ENCODE measurements at places on chromosomes 6 and 20.

DNA sequence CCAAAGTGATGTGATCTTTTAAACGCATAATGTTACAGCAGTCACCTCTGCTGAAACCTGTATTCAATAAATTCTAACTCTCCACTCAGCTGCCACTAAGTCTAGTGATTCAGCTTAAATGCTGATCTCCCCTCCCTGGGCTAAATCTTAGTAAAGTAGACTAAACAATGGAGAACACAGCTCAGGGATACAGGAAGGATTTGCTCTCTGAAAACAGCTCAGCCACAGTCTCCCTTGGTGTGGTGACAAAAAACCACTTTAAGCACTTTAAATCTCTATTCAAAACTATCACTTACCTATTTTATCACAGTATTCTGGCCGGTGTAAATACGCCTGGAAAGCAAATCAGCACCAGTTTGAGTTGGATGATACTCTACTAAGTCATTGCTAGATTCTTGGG is 130.6 kb downstream of the RFX6 start:
- no peak for DNase-seq
- H3K36me3 ChIP-seq: no peaks in the 10 kb centered on the region
- no peaks in the 10 kb centered on the region for H3K4me1 ChIP-seq
- H3K27me3 ChIP-seq: no peaks in the 10 kb centered on the region
- no peak overlapping the region for H3K27ac ChIP-seq

DNA sequence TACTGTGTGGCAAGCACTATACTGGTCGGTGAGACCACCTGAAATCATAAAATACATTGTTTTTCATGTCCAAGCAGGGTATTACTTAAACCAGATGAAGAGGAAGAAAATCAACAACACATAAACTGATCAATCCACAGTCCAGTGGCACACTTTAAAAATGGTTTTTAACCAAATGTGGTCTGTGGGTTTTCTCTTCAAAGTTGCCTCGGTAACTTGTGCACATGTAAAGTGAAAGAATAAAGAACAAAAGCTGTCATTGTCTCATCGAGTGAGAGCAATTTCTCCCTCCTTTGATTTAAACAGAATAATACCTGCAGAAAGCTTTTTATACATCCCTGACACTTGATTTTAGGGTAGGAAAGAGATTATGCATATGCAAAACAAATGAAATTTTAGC is 3.7 kb downstream of the FLRT3 start:
- H3K27ac ChIP-seq: no peak overlapping the region
- no peaks in the 10 kb centered on the region for H3K4me1 ChIP-seq
- no peak overlapping the region for H3K4me3 ChIP-seq
- DNase-seq: no peak
- H3K27me3 ChIP-seq: no peaks in the 10 kb centered on the region

DNA sequence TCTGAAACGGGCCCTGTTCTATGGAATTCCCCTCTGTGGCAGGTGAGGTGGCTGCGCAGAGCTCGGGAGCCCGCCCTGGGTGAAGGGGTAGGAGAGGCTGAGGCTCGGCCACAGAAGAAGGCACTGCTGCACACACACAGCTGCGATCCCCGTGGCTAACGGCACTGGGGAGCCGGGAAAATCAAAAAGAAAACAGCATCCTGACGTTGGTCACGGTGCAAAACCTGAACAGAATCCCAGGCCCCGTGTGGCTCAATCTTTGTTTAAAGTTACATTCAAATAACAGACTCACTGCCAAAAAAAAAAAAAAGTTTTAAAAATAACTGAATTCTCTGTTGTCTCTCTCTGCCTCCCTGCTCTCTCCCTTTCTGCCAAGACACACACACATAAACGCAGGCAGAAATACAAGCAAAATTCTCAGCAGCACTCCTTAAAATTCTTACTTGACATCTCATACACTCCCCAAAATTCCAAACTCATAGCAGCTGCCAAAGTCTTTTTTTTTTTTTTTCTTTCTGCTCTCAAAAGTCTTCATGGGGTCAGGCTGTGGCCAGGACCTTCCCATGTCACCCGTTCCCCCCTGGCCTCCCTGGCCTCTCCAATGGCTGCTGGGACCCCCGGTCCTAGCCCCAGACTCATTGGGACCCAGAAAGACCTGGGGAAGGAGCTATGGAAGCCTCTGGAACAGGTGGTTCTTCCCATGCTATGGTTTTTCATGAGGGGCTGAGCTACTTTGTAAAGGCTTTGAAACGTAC is 248.8 kb downstream of the TTLL2 start:
- H3K27me3 ChIP-seq: no peaks in the 10 kb centered on the region
- H3K27ac ChIP-seq: no peak overlapping the region
- H3K4me1 ChIP-seq: no peaks in the 10 kb centered on the region
- DNase-seq: no peak

- H3K27me3 ChIP-seq: no peaks in the 10 kb centered on the region
- no peaks in the 10 kb centered on the region for H3K4me1 ChIP-seq
- no peaks in the 10 kb centered on the region for H3K36me3 ChIP-seq
- H3K4me3 ChIP-seq: no peak overlapping the region
Observed at GRCh38 chr6:88585276-88585692, 378.1 kb downstream of the RNGTT start.

DNA sequence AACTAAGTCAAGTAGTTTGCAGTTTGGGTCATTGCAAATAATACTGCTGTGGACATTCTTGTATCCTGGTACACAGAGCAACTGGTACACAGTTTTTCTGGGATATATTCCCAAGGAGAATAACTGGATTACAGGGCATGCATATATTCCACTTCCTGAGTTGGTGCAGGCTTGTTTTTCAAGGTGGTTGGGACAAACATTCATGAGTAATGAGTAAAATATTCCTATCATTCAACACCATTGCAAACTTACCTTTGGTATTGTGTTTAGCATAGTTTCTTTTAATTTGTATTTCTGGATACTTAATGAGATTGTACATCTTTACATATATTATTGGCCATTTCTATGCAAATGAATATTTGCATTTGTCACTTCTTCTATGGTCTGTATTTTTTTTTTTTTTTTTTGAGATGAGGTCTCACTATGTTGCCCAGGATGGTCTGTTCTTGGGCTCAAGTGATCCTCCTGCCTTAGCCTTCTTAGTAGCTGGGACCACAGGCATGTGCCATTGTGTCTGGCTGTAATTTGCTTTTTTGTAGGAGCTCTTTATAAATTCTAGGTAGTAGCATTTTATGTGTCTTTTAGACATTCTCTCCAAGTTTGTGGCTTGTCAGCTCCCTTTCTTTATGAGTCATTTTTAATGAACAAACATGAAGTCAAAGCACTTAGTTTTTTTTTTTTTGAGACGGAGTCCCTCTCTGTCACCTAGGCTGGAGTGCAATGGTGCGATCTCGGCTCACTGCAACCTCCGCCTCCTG is 158.7 kb downstream of the SOX4 start:
- no peaks in the 10 kb centered on the region for H3K36me3 ChIP-seq
- no peak overlapping the region for H3K27ac ChIP-seq
- DNase-seq: no peak

- H3K4me3 ChIP-seq: no peak overlapping the region
- peaks cover 1% of the 10 kb centered on the region for H3K4me1 ChIP-seq
- H3K27me3 ChIP-seq: no peaks in the 10 kb centered on the region
- DNase-seq: no peak
- H3K36me3 ChIP-seq: peaks cover 7% of the 10 kb centered on the region
Observed at GRCh38 chr6:15705981-15706380, 43.2 kb upstream of the DTNBP1 start.

- H3K27me3 ChIP-seq: no peaks in the 10 kb centered on the region
- no peak for DNase-seq
- no peak overlapping the region for H3K4me3 ChIP-seq
- no peaks in the 10 kb centered on the region for H3K4me1 ChIP-seq
- H3K27ac ChIP-seq: no peak overlapping the region
Observed at GRCh38 chr6:82906489-82906888, 159.2 kb downstream of the UBE3D start.

GRCh38 chr20:20255099-20255498 is 112.8 kb upstream of the INSM1 start:
- H3K27me3 ChIP-seq: no peaks in the 10 kb centered on the region
- H3K27ac ChIP-seq: no peak overlapping the region
- no peaks in the 10 kb centered on the region for H3K4me1 ChIP-seq
- H3K36me3 ChIP-seq: no peaks in the 10 kb centered on the region
- no peak for DNase-seq

GRCh38 chr6:142695016-142695415 is 250.0 kb downstream of the HIVEP2 start:
- H3K36me3 ChIP-seq: no peaks in the 10 kb centered on the region
- H3K4me3 ChIP-seq: no peak overlapping the region
- DNase-seq: no peak
- no peak overlapping the region for H3K27ac ChIP-seq
- H3K27me3 ChIP-seq: peaks cover 2% of the 10 kb centered on the region
- peaks cover 3% of the 10 kb centered on the region for H3K4me1 ChIP-seq

GRCh38 chr6:166308033-166308768 is at the start of gene PRR18:
Gene PRR18 (minus strand): TSS chr6:166308392. CDS start chr6:166308142, 250 bp downstream.
- no peaks in the 10 kb centered on the region for H3K4me1 ChIP-seq
- H3K27ac ChIP-seq: no peak within 1 kb of the TSS
- DNase-seq: no peak
